ENCODE measurements at places on chromosomes 12 and 14.

GRCh38 chr14:94043111-94043755, 17.1 kb downstream of the OTUB2 start:
- DNase-seq, result no peak

- DNase-seq, result no peak
Measured at GRCh38 chr14:54593860-54594259, 26.9 kb downstream of the SAMD4A start.

- DNase-seq, result no peak
Measured at GRCh38 chr12:96240656-96241055, 46.5 kb downstream of the ELK3 start.

DNA sequence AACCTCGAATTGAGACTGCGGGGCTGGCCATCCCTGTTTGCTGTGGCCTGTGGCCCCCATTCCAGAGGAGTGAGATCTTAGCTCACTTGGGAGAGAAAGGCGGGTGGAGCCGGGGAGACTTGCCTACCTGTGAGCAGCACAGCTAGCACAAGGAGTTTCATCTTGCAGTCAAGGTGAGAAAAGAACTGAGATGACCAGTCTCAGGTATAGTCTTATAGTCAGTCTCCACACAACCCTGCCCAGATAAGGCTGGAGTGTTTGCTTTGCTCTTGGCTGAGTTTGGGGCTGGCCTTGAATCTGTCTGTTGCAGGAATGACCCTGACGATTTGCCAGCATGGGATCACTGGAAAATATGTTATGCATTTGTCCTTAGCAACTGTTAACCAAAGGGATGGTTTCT, at the start of gene PLA2G1B:
Gene PLA2G1B (minus strand): TSS at position 187 of the 400 bp plus-strand sequence. CDS start 26 bp downstream, at position 161.
- no peak for DNase-seq

GRCh38 chr12:108361606-108362005, 22.5 kb upstream of the CMKLR1 start:
- no peak for DNase-seq

GRCh38 chr12:76138656-76139055, 54.2 kb upstream of the NAP1L1 start:
- no peak for DNase-seq

- DNase-seq, result no peak
Measured at GRCh38 chr12:79331870-79332269, 358.9 kb downstream of the PAWR start.

DNA sequence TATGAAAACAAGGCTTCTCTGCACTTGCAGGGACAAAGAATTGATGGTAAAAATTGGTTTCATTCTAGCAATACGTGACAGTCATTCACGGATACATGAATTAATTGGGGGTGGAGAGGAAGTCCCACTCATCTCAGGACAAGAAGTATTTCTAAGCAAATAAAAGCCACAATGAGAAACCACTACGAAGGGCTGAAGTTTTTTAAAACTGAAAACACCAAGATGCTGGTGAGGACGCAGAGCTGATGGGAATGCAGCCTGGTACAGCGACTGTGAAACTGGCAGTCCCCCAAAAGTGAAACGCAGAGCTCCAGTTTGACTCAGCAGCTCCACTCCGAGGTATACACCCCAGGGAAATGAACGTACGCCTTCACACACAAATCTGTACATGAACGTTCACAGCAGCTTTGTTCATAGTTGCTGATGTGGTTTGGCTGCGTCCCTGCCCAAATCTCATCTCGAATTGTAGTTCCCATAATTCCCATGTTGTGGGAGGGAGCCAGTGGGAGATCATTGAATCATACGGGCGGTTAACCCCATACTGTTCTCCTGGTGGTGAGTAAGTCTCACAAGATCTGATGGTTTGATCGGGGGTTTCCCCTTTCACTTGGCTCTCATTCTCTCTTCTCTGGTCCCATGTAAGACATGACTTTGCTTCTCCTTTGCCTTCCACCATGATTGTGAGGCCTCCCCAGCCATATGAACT, 89.0 kb downstream of the SCARB1 start:
- DNase-seq, result no peak

GRCh38 chr14:26173581-26174110, 424.2 kb downstream of the NOVA1 start:
- DNase-seq, result no peak

DNA sequence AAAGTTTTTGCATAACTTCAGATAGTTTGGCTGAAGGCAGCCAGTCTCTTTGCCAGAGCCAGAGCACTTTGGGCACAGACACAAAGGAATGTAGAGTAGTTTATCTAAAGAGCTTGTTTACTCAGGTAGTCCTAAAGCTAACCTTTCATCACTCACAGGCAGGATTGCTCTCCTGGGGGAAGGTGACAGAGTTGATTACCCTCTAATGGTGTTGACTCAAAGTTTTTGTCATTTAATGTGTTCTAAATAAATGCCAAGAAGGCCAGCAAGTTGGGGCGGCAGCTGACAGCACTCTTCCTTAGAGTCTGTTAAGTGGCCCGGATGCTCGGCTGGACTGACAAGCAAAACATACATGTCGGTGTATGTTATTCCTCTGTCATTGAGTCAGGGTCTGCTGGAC, 9.3 kb upstream of the TAS2R46 start:
- peak; percentile 21 for DNase-seq

DNA sequence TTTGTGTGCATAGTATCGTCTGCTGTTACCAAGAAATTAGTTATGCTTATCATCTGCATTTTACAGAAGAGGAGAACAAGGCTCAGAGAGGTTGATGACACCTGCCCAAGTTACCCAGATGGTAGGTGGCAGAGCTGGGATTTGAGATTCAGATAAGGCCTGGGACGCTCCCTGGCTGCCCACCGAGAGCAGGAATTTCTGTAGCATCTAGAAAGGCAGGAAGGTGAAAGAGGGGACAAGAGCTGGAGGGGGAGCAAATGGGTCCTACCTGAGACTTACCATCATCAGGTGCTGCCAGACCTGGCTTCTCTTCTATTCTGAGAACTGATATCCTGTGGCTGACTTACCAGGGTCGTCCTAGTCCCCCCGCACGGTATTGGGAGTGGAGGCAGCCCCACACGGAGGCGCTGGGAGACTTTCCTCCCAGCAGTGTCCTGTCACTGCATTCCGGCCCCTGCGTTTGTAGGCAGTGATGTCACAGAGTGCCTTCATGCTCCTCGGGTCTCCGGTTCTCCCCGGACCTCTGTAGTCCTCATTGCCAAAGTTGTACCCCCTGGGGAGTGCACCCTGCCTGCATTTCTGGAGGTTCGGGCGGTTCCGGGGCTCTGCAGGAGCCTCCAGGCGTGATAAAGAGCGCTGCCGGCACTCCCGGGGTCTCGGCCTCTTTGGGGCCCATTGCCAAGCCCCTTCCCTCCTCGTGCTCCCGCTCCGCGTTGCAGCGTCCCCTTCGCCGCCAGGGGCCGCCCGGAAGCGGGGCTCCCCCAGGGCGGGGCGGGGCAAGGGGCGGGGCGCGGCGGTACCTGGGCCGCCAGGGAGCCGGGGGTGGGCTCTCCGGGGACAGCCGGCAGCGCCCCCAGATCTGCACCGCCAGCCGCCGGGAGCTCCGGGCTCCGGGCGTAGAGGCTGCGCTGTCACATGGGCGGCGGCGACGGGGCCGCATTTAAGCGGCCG, at the start of gene CABP1:
Gene CABP1 (plus strand): TSS at position 856 of the 951 bp plus-strand sequence. CDS start 60 bp downstream, at position 916.
- peak; percentile 59 for DNase-seq

DNA sequence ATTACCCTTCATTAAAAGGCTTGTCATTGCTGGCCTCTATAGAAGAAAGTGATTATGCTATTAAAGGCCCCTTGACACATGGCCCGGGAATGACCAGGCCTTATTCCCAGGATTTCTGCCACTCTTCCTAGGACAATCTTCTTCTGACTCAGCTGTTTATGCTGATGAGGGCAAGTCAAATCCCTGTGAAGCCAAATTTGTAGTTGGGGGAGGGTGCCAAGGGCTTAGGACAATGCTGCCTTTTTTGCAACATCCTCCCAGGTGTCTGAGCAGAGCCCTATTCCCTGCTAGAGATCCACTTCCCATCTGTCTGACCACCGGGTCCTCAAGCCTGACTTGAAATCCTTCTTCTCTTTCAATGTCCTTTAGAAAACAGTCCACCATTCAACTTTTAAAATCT, 230.7 kb upstream of the SRRM4 start:
- DNase-seq, result no peak

DNA sequence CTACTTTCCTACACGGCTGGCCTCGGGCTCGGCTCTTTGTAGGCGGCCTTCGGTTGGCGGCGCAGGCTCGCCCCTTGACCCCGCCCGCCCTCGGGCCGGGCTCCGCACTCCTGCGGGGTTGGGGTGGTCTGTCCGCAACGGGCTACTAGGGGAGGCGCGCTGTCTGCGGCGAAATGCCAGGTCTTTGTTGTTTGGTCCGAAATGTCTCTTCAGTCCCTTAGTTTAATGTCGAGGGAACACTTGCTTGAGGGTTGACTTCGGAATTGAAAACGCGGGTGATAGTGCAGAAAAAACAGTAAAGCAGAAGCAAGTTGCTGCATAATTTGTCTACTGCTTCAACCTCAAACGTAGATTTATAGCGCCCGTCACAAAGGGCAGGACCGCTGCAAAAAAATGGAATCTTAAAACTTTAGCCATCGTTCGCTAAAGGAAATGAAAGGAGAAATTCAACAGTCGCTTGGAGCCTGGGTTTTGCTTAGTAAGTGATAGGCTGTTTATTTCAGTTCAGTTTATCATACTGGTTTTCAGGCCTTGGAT, 390 bp downstream of the JKAMP start:
- DNase-seq, result no peak

DNA sequence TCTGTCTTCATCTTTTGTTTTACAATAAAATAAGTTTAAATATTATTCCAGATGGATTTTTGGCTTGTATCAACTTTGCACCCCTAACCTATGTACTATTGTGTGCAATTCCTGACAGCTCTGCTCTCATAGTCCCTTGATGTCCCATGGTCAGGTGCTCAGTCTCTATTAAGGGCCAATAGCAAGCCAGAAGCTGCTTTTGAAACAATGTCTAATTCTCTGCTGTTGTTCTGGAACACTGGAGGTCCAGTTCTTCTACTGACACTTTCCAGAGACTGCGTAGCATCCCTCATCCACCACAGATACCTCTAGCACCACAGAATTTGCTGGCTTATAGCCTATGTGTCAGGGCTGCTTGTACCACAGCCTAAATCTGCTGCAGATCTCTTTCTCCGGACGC, 74.6 kb downstream of the BRMS1L start:
- no peak for DNase-seq

GRCh38 chr12:120362516-120363273, 6.3 kb downstream of the MSI1 start:
- DNase-seq, result no peak

DNA sequence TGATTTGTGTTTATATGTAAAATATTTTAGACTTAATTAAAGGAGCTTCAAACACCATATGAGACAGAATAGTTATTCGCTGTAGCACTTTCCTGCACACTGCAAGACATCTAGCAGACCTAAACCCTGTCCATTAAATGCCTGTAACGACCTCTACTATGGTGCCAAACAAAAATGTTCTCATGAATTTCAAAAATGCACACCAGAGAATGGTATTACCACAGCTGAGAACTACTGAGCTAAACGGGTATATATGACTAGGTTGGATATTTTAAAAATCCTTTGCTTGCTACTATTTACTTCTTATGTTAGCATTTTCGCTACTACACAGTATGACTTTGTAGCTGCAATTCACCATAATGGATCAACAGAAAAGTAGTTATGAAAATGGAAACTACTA, 34.8 kb downstream of the SPPL3 start:
- DNase-seq, result no peak

- no peak for DNase-seq
Measured at GRCh38 chr12:19669793-19670192, 230.5 kb downstream of the AEBP2 start.
